ENCODE measurements at places on chromosomes 12 and 14. TPM values are rescaled to one million over a fixed set of nuclear protein-coding genes. Genes with fewer than 3 reads are reported as not detected.
A peak's percentile ranks its signal among the peaks of the same experiment; 100 is the strongest.

Gene CIT
- total RNA-seq, result 2.0 TPM

Gene SYNE3
- 20.1 TPM for total RNA-seq

Gene RIC8B
- total RNA-seq, result 26.7 TPM

DNA sequence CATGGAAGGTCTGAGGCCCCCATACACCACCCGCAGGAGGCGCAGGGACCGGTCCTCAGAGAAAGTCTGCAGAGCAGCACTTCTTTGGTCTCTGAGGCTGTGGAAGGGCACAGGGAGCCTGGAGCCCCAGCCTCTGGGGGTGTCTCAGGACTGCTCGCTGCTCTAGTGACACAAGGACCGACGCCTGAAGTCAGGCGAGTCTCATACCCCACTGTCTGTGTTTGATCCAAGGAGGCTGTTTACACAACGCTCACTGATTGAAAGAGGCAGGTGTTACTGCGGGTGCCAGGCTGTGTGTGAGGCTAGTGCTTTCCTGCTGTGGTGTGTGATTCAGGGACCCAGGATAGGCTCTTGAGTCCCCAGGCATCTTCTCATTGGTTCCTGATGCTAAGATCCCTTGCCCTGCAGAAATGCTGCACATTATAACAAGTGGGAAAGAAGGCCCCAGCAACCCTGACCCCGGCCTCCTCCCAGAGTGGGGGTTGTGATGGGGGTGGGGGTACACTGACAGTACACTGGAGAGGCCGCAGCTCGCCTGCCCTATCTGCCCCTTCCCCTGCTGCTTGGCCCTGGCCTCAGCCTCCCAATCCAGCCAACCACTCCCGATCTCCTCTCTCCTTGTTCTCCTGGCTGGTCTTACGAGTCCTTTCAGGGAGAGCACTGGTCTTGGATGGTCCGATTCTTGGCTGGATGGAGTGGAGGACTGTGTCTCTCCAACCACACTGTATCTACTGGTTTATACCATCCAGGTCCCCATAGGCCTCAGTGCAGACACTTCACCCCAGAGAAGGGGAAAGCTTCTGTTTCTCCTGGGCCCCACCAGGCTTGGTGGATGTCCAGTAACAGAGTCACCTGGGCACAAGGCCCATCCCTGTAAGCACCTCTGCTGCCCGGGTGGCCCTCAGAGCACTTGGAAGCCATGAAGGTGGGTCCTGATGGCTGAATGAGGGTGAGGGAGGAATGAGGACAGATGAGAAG is 6.6 kb downstream of the CACNA2D4 start:
- no peak overlapping the region for H3K4me3 ChIP-seq
- peaks cover 3% of the 10 kb centered on the region for H3K4me1 ChIP-seq
- no peak overlapping the region for H3K27ac ChIP-seq
- no peak for DNase-seq

DNA sequence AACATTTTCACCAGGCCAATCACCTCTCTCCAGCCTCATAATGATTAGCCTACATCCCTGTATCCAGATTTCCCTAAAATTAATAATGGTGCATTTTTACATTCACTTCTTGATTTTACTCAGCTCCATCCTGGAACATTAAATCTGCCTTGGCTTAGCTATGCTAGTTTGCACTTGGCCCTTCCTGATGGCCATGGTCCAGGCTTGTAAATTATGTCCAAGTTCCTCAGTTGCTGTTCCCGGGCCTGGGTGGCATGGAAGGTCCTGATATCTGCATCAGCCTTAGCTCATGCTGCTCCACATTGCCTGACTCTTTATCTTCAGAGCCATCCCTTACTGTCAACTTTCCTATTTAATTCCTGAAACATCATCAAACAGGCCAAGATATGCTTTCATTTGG is 11.1 kb upstream of the METTL17 start:
- H3K4me1 ChIP-seq, result no peaks in the 10 kb centered on the region
- no peak for DNase-seq
- no peaks in the 10 kb centered on the region for H3K36me3 ChIP-seq

DNA sequence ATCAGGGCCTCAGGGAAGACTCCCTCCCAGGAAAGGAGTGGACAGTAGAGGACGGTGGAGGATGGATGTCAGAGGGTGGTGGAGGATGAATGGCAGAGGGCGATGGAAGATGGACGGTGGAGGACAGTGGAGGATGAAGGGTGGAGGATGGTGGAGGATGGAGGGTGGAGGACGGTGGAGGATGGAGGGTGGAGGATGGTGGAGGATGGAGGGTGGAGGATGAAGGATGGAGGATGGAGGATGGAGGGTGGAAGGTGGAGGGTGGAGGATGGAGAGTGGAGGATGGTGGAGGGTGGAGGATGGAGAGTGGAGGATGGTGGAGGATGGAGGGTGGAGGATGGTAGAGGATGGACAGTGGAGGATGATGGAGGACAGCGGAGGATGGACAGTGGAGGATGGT is 95.9 kb downstream of the LRRC74A start:
- H3K4me1 ChIP-seq, result peaks cover 54% of the 10 kb centered on the region
- no peaks in the 10 kb centered on the region for H3K27me3 ChIP-seq
- peak overlapping the region; percentile 51 for H3K27ac ChIP-seq
- no peaks in the 10 kb centered on the region for H3K36me3 ChIP-seq
- DNase-seq, result no peak

- H3K27ac ChIP-seq, result no peak overlapping the region
- H3K4me1 ChIP-seq, result no peaks in the 10 kb centered on the region
- H3K36me3 ChIP-seq, result no peaks in the 10 kb centered on the region
- H3K27me3 ChIP-seq, result no peaks in the 10 kb centered on the region
- H3K4me3 ChIP-seq, result no peak overlapping the region
These were observed 103.0 kb downstream of the FSCB start for GRCh38 chr14:44404036-44404435.

GRCh38 chr12:52535574-52535973 is 15.4 kb upstream of the KRT5 start:
- no peak overlapping the region for H3K4me3 ChIP-seq

DNA sequence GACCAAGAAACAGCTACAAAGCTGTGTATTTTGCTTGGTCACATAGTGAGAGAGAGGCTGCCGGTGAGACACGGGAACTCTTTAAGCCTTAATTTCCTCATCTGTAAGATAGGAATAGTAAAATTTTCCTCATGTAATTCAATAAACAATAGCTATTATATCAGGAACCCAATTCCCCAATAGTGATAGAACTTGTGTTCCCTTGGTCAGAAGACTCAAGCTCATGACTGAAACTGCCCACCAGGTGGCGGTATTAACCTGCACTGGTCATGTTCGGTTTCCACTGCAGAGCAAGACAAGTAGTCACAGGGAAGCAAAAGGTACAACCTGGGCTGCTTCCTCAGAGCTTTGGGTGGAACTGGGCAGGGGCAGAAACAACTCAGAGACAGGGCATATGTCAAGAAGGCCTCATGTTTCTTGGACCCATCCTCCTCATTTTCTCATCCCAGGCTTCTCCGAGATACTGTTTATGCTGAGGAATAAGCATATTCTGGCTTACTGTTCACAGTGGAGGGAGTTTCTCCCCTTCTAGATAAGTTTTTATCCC is 4.2 kb upstream of the AJUBA start:
- H3K4me1 ChIP-seq, result no peaks in the 10 kb centered on the region
- H3K27me3 ChIP-seq, result no peaks in the 10 kb centered on the region
- no peaks in the 10 kb centered on the region for H3K36me3 ChIP-seq

DNA sequence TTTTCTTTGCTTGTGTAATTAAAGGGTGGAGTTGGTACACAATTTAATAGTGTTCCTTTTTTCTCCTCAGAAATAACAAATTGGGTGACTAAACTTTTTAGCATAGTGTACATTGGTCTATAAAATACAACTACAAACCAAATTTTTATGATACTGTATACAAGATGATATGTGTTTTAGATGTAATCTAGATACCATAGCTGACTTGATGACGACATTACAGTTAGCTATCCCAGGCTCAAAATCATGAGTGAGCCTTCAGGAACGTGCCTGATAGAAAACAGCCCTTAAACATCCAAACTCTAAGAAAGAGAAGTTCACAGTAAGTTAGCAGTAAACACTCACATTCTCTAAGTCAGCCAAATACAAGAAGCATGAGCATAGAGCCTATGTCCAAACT is 99.0 kb upstream of the SSTR1 start:
- no peaks in the 10 kb centered on the region for H3K36me3 ChIP-seq
- H3K27ac ChIP-seq, result no peak overlapping the region
- no peaks in the 10 kb centered on the region for H3K27me3 ChIP-seq
- DNase-seq, result no peak
- H3K4me3 ChIP-seq, result no peak overlapping the region
- H3K4me1 ChIP-seq, result no peaks in the 10 kb centered on the region

GRCh38 chr12:43291516-43291915 is 260.5 kb downstream of the ADAMTS20 start:
- H3K27ac ChIP-seq, result no peak overlapping the region
- no peak for DNase-seq
- no peaks in the 10 kb centered on the region for H3K27me3 ChIP-seq
- peaks cover 1% of the 10 kb centered on the region for H3K4me1 ChIP-seq
- no peaks in the 10 kb centered on the region for H3K36me3 ChIP-seq
- no peak overlapping the region for H3K4me3 ChIP-seq

DNA sequence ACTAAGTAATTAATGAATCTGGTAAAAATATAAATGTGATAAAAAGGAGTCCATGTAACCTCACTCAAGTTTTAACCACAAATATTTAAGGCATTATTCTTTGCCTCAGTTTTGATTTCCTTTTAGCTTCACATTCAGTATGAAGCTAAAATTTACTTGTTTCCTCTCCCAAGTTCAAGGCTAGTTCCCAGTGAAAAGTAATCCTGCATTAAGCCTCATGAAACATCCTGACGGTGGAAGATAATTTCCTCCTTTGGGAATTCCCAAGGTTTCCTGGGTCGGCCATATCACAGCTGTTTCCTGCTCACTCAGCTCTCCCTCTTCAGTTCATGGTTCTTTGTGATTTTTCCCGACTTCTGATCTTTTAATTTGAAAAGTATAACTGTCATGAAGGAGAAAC is 1256.8 kb upstream of the FLRT2 start:
- no peak overlapping the region for H3K27ac ChIP-seq
- H3K4me1 ChIP-seq, result peaks cover 5% of the 10 kb centered on the region
- no peak for DNase-seq
- H3K36me3 ChIP-seq, result no peaks in the 10 kb centered on the region
- H3K4me3 ChIP-seq, result no peak overlapping the region
- H3K27me3 ChIP-seq, result no peaks in the 10 kb centered on the region

- no peak overlapping the region for H3K4me3 ChIP-seq
- no peak overlapping the region for H3K27ac ChIP-seq
- no peaks in the 10 kb centered on the region for H3K27me3 ChIP-seq
- no peak for DNase-seq
These were observed 27.3 kb upstream of the STRAP start for GRCh38 chr12:15854916-15855315.

DNA sequence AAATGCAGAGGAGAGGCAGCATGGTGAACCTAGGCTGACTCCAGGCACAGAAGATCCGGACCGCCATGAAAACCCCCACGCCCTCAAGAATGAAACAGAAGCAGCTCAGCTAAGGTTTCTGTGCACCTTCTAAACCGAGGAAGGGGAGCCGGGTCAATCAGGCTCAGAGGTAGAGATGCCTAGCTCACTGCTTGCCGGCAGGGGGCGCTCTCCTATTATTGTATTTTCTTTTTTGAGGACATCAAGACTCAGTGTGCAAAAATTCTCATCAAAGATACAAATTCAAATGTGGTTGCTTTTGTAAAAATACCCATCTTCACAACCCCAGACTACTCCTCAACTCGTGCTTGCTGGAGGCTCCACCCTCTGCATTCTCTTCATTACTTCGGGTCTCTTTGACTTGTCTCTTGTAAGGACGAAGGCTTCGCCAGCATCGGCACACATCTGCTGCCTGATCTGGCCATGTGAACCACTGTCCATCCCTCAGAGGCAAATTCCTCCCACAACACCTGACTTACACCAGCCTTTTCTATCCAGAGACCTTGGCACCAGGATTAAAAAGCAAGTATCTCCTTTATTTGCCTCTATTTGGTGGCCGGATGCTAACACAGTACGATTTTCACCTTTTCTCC is 33.4 kb upstream of the RNASE3 start:
- H3K4me1 ChIP-seq, result no peaks in the 10 kb centered on the region
- H3K27me3 ChIP-seq, result no peaks in the 10 kb centered on the region
- no peak overlapping the region for H3K4me3 ChIP-seq
- no peaks in the 10 kb centered on the region for H3K36me3 ChIP-seq
- no peak overlapping the region for H3K27ac ChIP-seq

DNA sequence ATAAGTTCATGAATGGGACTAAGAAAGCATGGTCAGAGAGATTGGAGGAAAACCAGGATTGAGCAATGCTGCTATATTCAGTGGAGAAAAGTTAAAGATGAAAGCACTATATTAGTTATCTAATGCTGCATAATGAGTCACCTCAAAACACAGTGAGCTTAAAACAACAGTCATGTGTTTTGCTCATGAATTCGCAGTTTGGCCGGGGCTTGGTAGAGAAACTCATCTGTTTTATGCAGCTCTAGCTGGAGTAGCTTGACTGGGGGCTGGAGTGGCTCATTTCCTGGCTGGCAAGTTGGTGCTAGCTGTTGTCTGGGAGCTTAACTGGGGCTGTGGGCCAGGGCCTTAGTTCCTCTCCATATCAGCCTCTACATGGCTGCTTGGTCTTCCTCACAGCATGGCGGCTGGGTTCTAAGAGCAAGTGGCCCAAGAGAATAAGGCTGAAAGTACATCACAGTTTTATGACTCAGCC is 90.1 kb downstream of the ADCK1 start:
- no peaks in the 10 kb centered on the region for H3K27me3 ChIP-seq
- H3K36me3 ChIP-seq, result no peaks in the 10 kb centered on the region
- DNase-seq, result no peak
- H3K4me3 ChIP-seq, result no peak overlapping the region

DNA sequence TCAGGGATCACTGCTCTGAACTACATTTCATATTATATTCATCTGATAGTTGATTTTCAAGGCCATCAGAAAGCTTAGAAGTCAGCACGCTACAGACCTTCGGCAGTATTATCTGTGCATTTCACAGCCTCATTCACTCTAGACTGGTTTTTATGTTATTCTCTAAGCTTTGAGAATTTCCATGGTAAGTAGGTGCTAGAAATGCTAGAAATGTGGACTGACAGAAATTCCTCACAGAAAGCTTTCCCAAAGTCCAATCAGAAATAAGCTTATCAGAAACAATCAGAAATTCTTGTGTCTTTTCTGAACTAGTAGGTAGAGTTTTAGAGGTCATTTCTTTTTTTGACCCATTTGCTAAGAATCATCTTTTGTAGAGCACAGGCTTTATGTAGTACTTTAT is 176.6 kb downstream of the TMTC3 start:
- H3K27me3 ChIP-seq, result peaks cover 3% of the 10 kb centered on the region
- no peaks in the 10 kb centered on the region for H3K36me3 ChIP-seq
- no peaks in the 10 kb centered on the region for H3K4me1 ChIP-seq
- no peak for DNase-seq
- no peak overlapping the region for H3K27ac ChIP-seq
- no peak overlapping the region for H3K4me3 ChIP-seq
